ENCODE measurements at places on chromosomes 4 and X.

DNA sequence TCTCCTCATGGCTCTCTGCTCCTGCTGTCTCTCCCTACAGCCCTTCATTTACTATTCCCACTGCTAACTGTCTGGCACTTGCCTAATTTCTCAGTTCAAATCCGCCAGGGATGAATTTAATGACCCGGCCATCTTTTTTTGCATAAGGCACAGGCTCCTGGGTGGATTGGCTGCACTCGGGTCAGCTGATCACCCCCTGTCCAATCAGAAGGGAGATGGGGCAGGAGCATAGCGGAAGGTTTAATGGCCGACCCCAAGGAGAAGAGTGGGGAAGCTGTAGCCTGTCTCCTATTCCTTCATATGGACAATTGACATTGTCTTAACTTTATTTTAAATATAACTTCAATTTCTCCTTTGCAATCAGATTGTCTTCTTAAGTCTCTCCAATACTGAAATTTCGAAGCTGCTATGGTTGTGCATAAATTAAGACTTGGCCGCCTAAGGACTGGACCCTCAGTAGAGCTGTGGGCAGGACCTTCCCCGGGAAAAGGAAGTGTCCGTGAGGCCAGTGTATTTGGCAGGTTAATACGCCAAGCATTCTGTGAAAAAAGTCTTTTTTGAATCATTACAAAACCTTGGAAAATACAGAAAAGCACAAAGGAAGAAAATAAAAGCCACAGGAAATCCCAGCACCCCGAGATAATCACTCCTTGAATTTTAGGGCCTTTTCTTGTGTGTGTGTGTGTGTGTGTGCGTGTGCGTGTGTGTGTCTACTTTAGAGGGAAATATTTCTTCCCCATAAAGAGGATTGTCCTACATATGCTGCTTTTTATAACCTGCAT lies 55.5 kb downstream of the SMIM20 start:
- no peak for DNase-seq

GRCh38 chr4:70183168-70183939 lies 12.2 kb upstream of the ODAM start:
- no peak for DNase-seq

DNA sequence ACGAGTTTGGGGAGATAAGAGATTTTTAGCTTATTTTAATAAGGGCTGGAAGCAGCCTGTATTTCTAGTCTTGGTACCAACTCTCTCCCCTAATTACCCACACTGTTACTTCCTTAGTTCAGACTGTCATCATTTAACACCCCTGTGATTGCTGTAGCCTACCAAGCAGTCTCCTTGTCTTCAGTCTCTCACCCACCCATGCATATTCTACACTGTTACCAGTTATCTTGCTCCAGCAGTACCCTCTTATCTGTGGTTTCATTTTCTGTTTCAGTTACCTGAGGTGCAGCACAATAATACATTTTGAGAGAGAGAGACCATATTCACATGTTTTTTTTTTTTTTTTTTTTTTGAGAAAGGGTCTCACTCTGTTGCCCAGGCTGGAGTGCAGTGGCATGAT lies 80.2 kb downstream of the DIAPH2 start:
- DNase-seq, result no peak

DNA sequence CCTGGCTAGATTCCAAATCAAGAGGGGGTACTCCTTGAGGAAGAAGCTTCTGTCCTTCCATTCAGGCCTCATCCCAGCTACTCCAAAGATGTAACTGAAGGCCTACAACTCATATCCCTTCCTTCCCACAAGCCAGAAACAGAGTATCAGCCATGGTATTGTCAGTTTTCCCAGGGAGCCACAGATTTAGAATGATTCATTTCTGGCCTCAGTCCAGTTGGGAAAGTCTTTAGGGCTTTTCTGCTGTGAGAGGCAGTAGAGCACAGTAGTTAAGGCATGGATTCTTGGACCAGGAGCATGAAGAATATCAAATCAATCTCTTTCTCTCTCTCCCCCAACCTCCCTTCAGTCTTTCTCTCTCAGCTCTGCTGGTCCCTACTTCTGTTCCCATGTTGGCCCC lies 505.0 kb downstream of the BCOR start:
- DNase-seq, result peak; percentile 31

DNA sequence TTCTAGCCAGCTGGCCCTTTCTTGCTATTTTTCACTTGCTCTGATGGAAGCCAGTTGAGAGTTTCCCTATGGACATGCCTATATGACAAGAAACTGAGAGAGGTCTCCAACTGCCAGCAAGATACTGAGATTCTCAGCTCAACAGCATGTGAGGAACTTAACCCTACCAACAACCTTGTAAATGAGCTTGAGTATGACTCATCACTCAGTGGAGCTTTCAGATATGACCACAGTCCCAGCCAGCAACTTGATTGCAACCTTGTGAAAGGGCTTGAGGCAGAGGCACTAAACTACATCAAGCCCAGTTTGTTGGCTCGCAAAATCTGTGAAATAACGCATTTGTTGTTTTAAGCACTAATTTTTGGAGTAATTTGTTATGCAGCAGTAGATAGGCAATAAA lies 175.8 kb downstream of the COMMD8 start:
- DNase-seq, result no peak

GRCh38 chr4:38180456-38180855 lies 220.3 kb downstream of the PTTG2 start:
- DNase-seq, result no peak

DNA sequence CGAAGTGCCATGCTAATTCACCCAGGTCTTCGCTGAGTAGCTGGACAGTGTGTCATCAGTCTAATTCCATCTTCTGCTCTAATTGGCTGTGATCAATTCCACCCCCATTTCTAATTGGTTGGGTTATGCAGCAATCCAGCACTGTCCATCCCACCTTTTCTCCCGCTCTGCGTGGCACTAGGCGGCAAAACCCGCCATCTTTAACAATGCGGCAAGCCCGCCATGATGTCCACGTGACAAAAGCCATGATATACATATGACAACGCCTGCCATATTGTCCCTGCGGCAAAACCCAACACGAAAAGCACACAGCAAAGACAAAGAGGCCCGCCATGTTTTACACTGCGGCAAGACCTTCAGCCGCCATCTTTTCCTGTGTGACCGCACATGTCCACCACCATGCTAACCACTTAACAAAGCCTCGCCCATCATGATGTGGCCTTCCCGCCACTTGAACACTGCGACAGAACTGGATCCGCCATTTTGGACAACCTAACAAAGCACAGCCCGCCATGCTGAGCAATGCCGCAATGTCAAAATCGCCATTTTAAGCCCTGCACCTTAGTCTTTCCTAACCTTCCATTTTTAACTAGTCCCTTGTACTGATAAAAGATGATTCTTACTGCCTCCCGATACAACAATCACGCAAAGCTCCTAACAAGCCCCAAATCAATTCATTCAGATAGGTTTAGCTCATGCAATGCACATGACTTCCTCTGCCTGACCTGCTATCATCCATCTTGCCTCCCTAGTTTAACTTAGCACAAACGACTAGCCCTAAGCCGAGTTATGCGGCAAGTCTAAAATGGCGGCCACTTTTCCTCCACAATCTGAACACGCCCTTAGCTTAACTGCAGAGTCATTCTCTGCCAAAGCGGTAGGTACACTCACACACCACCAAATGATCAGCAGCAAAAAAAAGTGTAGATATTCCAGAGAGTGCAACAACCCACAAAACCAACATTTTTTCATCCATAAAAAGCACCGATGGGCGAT lies 288.3 kb downstream of the CHIC1 start:
- peak; percentile 96 for DNase-seq

- DNase-seq, result peak; percentile 49
Measured at GRCh38 chr4:123856689-123857545, 460.3 kb downstream of the SPRY1 start.

DNA sequence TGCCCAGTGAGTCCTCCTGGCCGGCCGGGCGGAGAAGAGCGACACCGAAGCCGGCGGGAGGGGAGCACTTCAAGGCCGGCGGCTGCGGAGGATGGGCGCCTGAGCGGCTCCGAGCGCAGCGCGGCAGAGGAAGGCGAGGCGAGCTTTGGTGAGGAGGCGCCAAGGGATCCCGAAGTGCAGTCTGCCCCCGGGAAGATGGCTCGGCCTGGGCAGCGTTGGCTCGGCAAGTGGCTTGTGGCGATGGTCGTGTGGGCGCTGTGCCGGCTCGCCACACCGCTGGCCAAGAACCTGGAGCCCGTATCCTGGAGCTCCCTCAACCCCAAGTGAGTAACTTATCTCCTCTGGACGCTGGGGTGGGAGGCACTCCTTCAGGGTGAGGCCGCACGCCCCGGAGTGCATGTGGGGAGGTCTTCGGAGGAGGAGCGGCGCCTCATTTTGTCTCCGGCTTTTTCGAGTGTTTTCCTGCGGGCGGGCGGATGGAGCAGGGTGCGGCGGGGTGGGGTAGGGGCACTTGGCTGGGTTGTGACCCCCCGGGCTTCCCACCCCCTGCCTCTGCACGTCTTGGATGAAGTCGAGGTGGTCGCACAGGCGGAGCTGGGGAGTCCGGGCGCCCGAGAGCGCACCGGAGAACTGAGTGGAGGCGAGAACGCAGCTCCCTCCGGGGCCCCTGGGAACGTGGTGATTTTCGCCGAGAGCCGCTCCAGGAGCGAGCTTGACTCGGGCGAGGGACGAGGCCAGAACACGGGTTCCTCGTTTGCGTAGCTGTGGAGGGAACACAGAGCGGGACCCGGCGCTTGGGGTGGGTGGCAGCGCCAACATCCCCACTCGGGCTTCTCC lies 979 bp downstream of the EFNB1 start:
- DNase-seq, result peak; percentile 38

DNA sequence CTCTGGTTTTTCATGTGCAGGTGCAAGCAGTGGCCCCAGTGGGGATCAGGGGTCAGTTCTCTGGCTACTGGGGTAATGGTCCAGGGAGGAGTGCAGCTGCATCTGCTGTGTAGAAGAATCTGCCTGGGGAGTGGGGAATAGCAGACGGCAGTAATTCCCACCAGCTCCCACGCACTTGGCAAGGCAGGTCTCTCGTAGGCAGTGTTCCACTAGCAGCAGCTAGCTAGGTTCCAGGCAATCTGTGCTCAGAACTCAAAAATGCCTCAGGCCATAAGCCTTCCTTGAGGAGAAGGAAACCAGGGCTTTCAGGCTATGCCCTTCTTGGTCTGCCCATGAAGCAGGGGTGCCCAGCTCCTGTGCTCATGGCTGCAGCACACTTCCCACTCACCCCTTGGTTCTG lies 38.8 kb downstream of the DCLK2 start:
- DNase-seq, result no peak

DNA sequence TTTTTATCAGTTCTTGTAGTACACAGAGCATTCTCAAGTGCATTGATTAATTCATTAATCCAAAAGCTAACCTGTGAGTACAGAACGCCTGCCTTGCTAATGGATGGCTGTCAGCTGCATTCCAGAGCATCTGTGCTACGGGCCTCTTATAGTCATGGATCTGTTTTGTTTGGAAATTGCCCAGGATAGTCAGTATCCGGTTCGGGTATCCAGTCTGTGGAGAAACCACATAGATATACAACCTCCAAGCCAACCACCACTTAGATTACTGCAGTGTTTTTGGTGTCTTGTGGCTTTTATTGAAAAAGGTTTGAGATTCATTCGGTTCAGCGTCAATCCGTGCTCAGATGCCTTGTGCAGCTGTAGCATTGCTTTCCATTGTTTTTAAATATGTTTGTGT lies 4.0 kb downstream of the LAP3 start:
- no peak for DNase-seq

GRCh38 chrX:74343343-74344279 lies 39.6 kb downstream of the ZCCHC13 start:
- peak; percentile 69 for DNase-seq

- no peak for DNase-seq
Measured at GRCh38 chr4:98996765-98997068, 1.2 kb downstream of the METAP1 start.

DNA sequence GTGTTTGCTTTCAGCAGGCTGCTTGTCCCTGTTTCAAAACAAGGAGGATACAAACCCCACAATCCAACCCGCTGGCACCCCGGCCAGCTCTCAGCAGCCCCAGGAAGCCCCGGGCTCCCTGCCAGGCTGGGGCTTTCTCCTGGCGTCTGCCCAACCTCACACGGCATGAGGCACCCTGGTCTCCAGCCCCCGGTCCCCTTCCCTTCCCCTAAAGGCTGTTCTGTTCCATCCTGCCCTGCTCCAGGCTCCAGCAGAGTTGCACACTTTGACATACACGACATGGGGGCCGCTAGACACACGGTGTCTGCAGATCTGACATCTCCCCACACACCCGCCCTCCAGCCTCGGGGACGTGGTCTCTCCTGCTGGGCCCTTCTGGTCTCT lies 107.7 kb upstream of the ADRA2C start:
- no peak for DNase-seq

- no peak for DNase-seq
Measured at GRCh38 chr4:74114234-74114633, 15.2 kb upstream of the CXCL2 start.

DNA sequence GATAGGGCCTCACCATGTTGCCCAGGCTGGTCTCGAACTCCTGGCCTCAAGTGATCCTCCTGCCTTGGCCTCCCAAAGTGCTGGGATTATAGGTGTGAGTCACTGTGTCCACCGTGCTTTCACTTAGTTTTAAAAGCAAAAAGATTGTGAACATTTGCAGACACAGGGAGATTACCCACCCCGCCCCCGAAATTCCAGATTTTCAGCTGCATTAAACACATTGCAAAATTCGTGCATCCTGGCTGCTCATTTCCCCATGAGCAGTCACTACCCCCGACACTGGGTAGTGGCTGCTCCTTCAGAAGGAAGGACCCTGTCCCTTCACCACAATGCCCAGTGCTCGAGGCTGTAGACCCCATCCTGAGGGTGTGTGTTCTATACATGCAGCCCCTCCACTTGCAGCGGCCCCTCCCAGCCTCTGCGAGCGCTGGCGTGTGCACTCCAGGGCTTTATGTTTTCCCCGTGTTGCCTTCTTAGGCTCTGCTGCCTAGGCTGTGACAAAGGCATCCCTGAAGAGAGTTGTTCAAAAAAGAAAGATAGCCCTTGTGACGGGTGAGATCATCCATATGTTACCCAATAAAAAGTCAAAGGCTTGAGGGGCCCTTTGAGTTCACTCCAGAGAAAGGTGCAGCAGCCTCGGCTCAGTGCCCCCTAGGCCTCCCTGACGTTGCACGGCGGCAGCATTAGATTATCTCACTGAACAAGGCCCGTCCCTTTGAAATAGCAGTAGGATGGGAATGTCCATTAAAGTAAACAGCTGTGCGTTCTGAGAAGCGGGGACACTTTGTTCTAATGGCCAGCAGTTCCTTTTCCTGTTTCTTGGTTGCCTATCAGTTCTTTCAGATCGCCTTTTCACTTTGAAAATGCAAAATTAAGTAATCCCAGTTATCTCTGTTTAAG lies 71.6 kb downstream of the SHROOM2 start:
- DNase-seq, result no peak
